ENCODE measurements at places on chromosomes 12 and 14.

DNA sequence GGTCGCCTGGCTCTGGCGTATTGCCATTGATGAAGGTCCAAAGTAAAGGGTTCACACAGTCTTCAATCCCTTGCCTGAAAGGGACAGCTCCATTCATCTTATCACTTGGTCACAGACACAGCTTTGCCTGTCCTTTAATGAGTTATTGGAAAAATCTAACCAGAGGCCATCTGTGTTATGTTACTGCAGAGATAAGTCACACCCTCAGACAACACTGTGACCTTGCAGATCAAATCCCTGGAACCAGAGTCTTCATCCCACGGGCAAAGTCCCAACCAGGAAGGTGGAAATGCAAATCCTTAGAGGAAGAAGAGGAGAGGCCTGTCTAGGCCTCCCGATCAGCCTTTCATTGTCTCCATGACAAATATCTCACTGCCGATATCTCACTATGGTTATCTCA is 68.3 kb upstream of the SCN8A start:
- no peak for DNase-seq

- DNase-seq, result no peak
Measured at GRCh38 chr14:79965896-79966295, 245.4 kb downstream of the DIO2 start.

DNA sequence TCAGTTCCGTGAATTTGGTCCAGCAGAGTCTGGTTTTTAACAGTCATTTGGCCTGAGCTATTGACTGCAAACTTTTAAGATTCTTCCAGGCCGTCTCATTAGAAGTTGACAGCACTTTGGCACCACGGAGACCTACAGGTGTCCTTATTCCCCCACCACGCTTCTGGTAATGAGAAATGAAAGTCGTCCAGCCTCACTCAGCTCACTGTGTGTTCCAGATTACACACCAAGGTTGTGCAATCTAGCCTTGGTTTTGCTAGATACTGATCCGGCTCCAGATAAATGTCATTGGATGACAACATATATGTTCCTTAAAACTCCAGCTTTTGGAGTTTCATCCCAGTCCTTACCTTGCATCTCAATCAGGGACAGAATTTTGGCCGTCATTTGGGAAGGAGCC is 210.4 kb downstream of the CHST11 start:
- DNase-seq, result no peak

DNA sequence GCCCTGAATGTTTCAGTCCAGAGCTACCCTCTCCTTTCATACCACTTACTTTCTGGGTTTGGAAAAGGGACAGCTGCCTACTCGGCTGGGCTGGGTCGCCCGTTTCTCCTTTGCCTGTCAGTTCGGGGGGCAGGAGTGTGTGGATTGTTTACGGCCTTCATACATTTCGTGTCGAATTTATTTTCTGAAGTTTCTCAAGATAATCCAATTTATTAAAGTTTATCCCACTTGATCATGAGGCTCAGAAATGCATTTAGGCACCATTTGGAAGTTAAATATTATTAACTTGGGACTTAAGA is 608 bp downstream of the ZNF410 start:
- no peak for DNase-seq

DNA sequence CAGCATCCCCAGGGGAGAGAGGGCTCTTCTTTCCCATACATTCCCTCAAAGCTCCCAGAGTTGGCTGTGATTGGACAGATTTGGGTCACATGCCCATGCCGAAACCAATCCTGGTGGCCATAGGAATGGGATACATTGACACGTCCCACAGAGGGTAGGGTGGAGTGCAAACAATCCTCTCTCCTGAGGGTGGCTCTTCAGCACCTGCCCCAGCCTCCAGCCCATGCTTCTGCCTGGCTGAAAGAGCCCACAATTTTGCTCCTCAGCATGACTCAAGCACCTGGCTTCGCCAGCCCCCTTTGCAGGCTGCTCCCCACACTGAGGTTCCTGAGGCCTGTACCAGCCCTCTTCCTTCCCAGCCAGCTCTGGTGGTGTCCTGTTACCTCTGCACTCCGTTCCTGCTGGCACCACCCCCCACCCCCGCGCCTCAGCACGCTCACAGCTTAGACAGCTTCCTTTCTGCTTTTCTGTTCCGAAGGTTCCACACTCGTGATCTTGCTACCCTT is 71.7 kb downstream of the CCDC92 start:
- no peak for DNase-seq

DNA sequence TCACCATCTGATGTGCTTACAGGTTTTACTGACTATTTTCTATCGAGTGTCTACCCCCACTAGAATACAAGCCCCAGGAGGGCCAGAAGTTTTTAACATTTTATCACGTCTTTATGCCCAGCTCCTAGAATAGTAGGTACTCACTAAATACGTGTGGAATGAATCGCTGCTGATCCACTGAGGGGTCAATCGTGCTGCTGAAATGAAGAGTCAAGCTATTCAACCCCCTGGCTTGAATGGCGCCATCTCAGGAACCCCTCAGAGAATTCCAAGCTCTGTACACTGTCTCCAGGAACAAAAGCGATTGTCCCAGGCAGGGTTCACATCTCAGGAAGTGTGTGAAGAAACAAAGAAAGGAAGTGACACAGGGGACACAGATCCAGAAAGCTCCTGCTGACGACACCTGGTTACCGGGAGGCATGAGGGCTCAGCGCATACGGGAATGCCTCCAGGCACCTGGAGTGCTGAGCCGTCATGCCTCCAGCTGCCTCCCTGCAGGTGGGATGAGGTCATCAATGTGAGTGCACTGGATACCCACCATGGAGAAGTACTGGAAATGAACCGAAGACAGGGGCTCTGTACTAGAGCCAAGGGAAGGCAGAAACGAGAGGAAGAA is 45.6 kb downstream of the PITPNM2 start:
- DNase-seq, result no peak

GRCh38 chr12:40238266-40238902 is 13.6 kb downstream of the LRRK2 start:
- DNase-seq, result no peak

- DNase-seq, result no peak
Measured at GRCh38 chr12:48750769-48751356, 34.4 kb upstream of the CCNT1 start.

DNA sequence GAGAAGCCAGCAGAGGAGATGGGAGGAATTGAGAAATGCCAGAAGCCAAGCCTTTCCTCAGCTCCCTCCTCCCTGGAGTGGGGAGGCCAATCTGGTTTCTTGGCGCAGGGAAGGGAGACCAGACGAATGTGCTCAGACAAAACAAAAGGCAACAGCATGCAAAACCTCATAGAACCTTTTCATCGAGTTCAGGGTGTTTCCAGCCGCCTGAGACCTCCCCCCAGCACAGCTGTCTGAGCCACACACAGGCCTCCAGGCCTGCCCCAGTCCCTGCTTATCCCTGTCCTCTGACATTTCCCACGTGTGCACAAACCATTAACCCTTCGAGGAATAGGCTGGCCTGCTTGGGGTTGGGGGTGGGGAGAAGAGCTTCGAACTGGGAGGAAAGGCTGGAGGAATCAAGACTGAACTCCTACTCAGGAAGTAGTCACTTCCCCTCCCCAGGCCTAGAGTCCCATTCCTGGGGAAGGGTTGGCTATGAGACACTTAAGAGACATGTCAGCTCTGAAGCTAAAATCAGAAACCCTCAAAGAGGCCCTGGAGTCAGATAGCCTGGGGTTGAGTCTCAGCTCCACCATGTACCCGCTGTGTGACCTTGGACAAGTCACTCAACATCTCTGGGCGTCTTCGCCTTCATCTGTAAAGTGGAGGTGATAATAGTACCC is 10.7 kb downstream of the TBX3 start:
- no peak for DNase-seq

GRCh38 chr12:79763766-79764452 is 73.1 kb upstream of the PAWR start:
- no peak for DNase-seq

DNA sequence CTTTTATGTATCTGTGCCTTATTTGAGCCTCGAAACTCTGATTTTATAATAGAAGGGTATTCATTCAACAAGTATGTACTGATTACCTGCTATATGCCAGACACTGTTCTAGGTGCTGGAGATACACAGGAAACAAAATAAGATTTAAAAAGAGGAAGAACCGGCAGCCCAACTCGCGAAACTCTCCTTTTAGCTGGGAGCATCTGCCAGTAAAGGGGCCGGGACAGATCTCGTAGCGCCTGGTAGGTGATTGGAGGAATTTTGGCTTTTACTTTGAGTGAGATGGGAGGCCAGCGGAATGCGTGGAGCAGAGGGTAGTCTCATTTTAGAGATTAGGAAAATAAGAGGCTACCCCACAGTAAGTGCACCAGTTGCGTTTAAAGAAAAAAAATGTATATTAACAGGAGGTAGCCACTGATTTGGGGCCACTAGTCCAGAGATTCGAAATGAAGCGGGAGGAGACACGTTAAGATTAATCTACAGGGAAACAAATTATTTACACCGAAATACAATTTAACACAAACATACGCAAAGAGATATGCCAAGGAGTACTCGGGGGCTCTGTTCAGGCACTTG is 520 bp upstream of the MON2 start:
- DNase-seq, result peak; percentile 58

- DNase-seq, result no peak
Measured at GRCh38 chr14:71355324-71356201, 448.3 kb downstream of the PCNX1 start.

DNA sequence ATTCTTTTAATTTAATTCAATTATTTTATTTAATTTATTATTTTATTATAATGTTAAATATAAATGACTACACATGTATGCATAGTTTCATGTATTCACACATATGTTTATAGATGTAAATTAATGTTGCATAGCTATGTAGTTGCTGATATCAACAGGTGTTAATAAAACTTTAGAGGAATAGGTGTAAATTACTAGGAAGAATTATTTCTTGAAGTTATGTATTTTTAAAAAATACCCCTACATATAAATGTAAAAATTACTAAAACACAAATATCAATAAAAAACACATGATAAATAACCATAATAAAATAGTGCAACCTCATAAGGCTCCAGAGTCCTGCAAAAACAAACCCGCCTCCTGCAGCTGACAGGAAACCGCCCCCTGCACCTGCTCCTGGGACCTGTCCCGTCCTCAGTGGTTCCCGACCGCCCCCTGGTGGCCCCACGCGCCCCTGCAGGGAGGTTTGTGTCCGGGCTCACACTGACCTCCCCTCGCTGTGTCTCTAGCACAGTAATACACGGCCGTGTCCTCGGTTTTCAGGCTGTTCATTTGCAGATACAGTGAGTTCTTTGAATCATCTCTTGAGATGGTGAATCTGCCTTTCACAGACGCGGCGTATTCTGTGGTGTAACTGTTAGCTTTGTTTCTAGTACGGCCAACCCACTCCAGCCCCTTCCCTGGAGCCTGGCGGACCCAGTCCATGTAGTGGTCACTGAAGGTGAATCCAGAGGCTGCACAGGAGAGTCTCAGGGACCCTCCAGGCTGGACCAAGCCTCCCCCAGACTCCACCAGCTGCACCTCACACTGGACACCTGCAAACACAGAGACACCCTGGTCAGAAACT is 1264.0 kb downstream of the TMEM121 start:
- peak; percentile 91 for DNase-seq

DNA sequence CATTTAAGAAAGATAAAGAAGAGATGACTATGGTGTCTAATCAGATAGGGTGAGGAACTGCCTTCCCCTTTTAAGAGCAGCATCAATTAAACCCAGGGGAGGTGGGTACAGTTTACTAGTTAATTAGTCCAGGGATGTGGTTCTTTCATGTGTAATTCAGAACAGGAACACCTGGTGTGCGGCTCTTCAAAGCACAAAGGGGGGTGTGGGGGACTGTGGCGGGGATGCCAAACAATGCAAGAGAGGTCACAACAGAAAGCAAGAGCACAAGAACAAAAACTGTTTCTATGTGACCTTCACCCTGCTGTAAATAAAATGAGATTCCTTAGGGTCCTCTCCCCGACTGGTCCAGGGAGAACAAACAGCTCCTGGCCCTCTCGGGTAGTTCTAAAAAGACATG is 183.9 kb upstream of the SOX5 start:
- DNase-seq, result no peak

- DNase-seq, result no peak
Measured at GRCh38 chr12:69698769-69699540, at the start of gene BEST3. Gene BEST3, minus strand, starts transcription at chr12:69699303. Its CDS starts 1,505 bp downstream, at chr12:69697798.

DNA sequence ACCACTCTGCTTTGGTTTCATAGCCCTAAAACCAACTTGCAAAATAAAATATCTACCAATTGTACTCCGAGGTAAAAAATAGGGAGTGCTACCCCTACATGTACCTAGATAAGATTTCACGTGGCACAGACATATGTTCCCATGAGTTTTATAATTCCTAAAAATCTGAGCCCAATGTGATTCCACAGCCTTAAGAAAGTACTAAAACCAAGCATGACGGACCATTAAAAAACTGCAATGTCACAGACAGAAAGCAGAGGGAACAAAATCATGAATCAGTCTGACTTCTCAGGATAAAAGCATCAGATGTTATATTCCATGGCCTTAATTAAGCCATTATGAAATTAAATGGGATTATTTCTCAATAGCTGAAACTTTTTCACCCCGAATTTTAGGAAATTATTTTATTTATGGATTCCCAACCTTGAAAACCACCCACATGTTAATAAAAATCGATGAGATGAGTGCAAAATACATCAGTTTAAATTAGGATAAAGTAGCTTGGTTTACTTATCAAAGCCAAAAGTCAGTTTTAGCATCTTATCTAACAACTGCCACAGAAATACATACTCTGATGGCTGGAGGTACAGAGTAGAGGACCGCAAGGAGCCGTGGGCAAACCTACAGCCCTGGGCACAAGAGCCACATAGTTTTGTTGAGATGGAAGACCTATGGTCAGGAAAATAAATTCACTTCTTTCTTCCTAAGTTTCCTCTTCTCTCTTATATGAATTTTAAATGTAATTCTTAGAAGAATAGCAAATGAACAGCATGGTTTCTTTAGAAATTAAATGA is 4.5 kb downstream of the ITPR2 start:
- DNase-seq, result no peak

GRCh38 chr14:95327558-95328374 is 8.1 kb upstream of the CLMN start:
- no peak for DNase-seq

DNA sequence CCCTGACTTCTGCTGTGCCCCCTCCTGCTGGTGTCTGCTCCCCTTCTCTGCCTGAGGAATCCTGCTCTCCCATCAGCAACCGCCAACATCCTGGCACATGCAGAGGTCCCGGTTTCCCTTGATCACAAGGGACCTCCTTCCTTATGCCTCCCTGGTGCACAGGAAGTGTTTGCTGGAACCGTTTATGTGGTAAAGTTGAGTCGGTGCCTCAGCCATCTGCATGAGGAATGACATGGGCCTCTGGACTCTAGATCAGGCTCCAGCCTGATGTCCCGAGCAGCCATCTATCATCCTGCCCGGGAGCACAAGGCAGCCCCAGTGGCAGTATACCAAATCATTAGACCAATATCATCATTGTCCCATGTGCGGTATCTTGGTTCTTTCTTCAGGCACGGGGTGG is 90.4 kb downstream of the BORCS5 start:
- DNase-seq, result no peak

All from stimulated activated effector memory CD8-positive, alpha-beta T cell treated with anti-CD3 and anti-CD28 coated beads, Interleukin-12 subunit alpha, Interleukin-12 subunit beta, amount 100 ng/mL, for 72 hours (primary cell).